HEK293T (cell line): ENCODE measurements at places on chromosomes 16 and 17.

DNA sequence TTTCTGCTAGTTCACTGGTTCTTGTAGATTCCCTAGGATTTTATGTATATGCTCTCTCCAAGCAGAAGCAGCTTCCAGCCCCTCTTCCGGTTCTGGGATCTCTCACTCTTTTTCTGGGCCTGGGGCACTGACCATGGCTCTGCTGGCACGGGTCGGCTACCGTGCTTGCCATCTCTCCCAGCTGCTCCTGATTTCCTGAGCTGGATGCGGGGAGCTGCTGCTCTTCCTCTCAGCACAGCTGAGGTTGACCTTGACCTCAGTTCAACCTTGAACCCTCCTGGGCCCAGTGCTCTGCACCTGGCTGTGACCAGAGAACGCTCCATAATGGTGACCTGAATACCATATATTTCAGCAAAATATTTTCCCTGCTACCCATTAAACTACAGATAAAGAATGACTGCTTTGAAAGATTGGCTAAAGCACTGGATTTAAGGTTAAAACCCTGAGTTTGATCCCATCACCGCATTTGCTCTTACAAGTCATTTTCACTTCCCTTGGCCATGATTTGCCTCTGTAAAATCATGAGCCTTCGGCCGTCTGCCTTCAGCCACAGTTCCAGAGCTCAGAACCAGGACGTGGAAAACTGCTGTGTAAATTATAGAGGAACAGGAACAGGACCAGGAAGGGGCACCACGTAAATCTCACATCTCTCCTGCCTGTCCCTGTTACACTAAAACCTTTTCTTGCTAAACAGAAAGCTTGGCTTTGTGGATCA is 130.8 kb upstream of the CHMP6 start:
- DNase-seq = no peak

GRCh38 chr17:82097919-82098168 is 192 bp downstream of the FASN start:
- DNase-seq = no peak

DNA sequence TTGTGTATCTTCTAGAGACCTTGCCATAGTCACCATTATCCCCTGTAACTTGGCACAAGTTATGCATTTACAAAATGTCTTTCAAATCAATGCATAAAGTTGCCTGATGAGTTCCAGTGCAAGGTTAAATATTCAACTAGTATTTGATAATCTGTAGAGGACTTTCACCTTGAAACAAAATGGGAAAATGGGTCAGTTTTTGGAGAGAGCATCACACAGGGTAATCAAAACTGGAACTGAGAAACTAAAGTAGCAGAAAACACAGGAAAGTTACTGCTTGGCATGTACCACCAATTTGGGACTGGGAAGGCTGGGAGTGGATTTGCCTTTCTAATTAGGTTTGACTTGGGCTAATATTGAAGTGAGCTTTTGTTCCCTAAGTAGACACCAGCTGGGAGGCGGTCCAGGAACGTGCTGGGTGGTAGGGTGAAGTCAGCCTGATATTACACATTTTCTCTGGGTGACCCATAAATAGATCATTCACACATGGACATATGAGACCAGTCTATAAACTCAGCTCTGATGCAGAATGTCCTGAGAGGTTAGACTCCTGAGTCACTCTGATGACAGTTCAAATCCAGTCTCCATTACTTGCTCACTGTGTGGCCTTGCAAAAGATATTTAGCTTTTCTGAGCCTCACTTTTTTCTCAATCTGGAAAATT is 152.3 kb downstream of the PCTP start:
- DNase-seq = no peak

GRCh38 chr16:62010186-62010585 is 26.1 kb downstream of the CDH8 start:
- DNase-seq = no peak

DNA sequence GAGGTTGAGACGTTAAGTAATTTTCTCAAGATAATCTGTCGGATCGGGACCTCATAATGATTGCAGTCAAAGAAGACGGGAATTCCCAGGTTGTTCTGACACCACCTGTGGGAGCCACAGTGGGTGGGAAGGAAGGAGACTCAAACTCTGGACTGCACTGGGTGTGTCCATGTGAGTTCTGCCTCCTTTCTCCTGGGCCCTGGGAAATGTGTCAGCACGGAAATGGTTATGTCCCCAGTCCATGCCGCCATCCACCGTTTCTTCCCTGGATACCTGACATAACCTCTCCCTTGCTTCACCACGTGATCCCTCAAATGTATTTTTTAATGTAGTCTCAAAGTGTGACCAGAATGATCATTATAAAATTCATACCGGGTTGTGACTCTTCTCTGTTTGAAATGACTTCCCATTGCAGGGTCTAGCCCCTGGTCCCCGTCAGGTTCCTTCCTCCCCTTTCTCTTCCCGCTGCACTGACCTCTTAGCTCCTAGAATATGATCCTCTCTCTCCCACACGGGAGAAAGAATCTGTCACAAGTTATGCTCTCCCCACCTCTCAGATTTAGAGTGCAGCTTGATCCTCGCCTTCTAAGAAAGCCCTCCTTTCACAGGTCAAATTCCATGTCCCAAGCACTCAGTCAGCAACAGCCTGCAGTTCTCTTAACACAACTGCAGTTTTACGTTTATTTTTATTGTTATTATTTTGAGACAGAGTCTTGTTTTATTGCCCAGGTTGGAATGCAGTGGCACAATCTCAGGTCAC is 820.0 kb upstream of the EEF2KMT start:
- DNase-seq = no peak

GRCh38 chr17:30253312-30253711 is 17.8 kb upstream of the SLC6A4 start:
- DNase-seq = no peak

- DNase-seq = no peak
These were observed 5.0 kb downstream of the SLX4 start for GRCh38 chr16:3606441-3606840.

DNA sequence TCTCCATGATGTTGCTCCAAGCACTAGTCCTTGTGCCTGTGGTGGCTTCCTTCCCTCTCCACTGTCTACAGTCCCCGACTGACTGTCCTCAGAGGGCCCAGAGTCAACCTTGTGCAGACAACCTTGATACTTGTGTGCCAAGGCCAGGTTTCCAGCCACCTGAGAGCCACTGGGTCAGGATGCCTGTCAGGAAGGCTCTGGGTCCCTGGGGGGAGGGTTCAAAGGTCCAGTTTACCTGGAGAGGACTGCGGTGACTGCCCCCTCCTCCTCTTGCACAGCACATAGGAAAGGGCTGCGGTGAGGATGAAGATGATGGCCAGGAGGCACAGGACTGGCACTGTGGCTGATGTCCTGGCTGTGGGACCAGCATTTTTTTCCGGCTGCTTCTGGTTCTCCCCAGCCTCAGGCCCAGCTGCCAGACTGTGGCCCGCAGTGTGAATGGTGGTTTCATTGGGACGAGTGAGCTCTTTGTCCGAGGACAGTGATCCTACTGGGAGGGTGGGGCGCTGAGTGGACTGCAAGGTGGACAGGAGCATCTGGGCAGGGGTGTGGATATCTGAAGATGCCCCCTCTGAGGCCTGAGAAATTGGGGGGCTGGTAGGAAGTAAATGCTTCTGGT is 3.7 kb downstream of the MED11 start:
- no peak for DNase-seq
